ENCODE measurements at places on chromosomes 5 and 9. TPM values are rescaled to one million over a fixed set of nuclear protein-coding genes. Genes with fewer than 3 reads are reported as not detected.

Gene SELENOP
- polyA plus RNA-seq, result 4,199 TPM

Gene TLE4
- polyA plus RNA-seq, result 37.2 TPM

Gene TSLP
- polyA plus RNA-seq, result not detected

Gene RPL7A
- 1,890 TPM for polyA plus RNA-seq

Gene GMCL2
- not detected for polyA plus RNA-seq

Gene TTC33
- polyA plus RNA-seq, result 8.0 TPM

Gene PRR16
- polyA plus RNA-seq, result 3.0 TPM

Gene TOR2A
- 23.8 TPM for polyA plus RNA-seq

Gene HTR4
- 1.6 TPM for polyA plus RNA-seq

Gene LOX
- 0.45 TPM for polyA plus RNA-seq

Gene INVS
- polyA plus RNA-seq, result 15.5 TPM

Gene AKNA
- 3.4 TPM for polyA plus RNA-seq

Gene CACNA1B
- polyA plus RNA-seq, result under 0.01 TPM

Gene PCDHGA5
- not detected for polyA plus RNA-seq

Measured in small intestine (tissue), 16 donors.